NCI-H2227 treated with DMSO at 0.1 percent for 48 hours (cell line): ENCODE measurements at places on chromosomes 4 and X.

GRCh38 chrX:47941423-47941822 is 62.4 kb downstream of the ZNF182 start:
- DNase-seq: no peak

DNA sequence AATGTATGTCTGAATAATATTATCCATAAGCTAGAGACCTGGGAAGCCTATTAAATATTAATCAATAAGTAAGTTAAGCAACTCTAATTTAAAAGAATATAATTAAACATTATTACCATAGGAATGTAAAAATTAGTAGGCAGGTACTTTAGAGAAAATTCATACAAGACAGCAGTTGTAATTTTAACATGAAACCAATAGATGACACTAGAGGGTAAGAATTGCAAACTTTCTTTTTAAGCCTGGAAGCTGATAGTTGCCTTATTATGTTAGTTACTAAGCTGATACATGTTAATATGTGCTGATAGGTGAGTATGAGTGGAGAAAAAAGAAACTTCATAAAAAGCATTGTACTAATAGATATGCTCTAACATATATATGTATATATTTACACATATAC is 1157.4 kb downstream of the FAM133A start:
- no peak for DNase-seq

GRCh38 chrX:143768976-143769375 is 48.4 kb upstream of the SPANXN2 start:
- DNase-seq: no peak

- no peak for DNase-seq
Measured at GRCh38 chr4:163587867-163588266, 93.4 kb downstream of the TMA16 start.

- no peak for DNase-seq
Measured at GRCh38 chrX:153514259-153514658, 3.2 kb upstream of the ATP2B3 start.

GRCh38 chrX:136475236-136475635 is 12.5 kb upstream of the BRS3 start:
- DNase-seq: no peak

DNA sequence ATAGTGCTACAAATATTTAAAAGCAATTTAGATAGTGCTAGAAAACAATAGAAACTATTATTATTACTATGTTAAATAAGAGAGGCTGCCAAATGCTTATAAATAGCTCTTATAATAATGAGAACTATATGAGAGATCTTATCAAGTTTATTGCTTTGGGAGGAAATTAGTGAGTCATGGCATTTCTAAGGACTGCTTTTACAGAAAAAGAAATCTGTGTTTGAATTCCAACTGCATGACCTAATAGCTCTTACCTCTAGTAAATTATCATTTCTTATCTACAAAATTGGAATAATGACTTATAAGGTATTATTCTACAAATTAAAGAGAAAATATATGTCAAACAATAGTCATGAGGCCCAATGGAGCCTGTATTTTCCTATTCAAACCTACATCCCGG is 177.2 kb downstream of the GABRG1 start:
- DNase-seq: no peak

DNA sequence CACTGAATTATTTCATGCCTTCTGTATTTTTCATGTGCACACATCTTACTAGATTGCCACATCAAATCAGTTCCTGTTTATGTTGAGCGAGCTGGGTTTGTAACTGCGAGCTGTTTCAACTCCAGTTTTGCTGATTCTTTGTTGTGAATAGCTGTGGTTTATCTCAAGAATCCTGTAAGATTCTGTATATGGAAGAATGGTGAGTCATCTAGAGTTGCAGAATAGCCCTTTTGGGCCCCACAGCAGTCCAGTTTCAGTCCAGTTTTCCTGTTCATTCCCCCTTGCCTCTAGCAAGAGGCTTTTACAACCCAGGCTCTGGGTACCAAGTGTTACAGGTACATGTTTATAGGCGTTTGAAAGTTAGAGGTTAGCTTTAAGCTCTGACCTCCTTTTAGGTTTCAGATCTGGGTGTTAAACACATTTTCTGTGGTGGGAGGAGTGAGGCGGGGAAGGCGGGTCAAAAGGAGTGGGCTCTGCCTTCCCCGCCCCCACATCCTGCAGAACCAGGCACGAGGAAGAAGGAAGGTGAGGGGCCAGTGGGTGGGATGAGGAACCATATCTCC is 32.7 kb downstream of the TBC1D14 start:
- DNase-seq: no peak

DNA sequence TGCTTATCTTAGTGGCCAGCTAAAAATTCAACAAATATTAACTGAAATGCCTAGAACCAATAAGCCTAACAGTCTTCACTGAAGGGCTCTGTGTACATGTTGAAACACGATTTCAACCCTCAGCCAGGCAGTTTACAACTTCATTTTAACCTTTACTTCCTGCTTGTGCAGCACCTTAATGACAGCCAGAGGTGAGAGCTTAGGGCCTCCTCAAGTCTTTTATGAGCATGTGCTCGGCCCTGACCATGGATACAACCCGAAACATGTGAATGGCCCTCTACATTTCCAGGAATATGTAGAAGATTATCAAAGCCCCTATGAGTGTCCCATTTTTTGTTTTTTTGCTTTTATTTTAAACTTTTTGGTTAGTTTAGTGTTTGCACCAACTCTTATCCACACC is 88.3 kb downstream of the MSN start:
- DNase-seq: no peak

DNA sequence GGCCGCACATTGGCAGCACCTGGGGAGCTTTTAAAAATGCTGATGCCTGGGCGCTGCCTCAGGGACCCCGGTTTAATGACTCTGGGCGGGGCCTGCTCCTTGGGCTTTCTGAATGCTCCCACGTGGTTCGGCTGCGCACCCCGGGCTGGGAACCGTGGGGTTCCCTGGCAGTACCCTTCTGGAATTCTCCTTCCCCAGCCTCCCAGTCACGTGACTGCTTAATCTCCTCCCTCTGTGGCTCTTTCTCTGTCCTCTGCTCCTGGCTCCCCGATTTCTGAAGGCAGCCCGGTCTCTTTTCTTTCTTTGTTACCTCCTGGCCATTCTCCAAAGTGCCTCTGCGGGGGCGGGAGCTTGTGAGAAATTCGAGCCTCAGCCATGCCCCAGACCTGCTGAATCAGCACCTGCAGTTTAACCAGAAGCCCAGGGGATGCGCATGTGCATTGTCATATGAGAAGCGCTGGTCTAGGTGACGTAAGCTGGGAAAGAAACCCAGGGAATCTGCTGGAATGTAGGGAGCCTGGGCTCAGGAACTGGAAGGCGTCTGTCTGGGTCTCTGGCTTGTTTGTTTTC is 16.6 kb downstream of the CLCN4 start:
- DNase-seq: no peak

DNA sequence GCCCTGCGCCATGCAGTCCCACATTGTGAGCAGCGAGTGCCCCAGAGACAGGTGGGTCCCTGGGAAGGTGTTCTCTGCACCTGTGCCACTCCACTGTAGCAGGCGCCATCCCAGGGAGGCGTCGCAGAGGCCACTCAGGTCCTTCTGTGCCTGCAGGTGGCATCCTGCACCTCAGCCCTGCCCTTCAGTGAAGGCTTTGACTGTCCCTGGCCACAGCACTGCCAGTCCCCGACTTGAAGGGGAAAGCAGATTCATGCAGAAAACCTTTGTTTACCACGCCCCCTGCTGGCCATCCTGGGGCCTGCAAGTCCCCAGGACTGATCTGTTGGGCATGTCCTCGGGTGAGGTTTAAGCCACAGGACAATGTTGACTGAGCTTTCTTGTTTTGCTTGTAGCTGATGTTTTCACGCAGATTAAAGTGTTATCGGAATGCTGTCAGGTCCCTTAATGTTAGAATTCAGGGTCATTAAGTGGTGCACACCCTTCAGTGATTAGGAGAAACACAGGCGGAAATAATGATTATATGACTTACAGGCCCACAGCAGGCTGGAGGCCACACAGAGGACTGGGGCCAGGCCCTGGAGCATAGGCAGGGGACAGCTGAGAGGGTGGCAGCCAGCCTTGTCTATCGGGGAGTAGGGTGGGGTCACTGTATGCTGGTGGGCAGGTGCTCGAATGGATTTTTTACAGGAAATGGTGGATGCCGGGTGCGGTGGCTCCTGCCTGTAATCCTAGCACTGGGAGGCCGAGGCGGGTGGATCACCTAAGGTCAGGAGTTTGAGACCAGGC is 5.0 kb downstream of the TACC3 start:
- DNase-seq: peak; percentile 36

GRCh38 chr4:10253765-10254164 is 137.2 kb upstream of the WDR1 start:
- no peak for DNase-seq

GRCh38 chrX:11040405-11040804 is 70.7 kb upstream of the HCCS start:
- no peak for DNase-seq

- DNase-seq: no peak
Measured at GRCh38 chrX:118698516-118699170, 28.8 kb upstream of the IL13RA1 start.

GRCh38 chr4:77861495-77861894 is 1.1 kb upstream of the MRPL1 start:
- no peak for DNase-seq

DNA sequence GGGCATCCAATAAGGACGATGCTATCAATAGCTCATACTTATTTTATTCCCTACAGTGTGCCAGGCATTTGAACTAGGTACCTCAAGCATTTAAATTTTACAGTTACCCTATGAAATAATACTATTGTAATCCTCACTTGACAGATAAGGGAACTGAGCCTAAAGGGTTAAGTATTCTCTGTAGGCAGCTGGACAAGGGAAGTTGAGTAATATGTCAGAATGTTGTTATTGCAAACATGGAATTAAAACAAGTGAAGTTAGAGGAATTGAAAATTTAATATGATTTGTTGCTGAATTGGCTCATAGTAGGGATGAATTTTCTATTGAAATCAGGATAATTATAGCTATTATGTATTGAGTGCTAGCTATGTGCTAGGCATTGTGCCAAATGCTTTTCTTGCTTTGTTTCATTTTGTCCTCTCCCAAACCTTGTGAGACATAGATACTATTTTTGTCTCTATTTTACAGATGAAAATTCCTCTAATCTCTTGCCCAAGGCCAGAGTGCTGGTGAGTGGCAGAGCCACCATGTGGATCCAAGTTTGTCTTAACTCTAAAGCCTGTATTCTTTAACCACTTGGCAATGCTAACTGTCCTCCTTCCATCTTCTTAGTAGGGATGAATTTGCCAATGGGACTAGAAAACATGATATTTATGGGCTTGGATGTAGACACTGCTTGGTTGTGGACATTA is 58.1 kb downstream of the TMEM164 start:
- no peak for DNase-seq

GRCh38 chr4:152536545-152537182 is 772 bp upstream of the FBXW7 start:
- DNase-seq: no peak

- DNase-seq: no peak
Measured at GRCh38 chr4:79907001-79907400, 166.0 kb downstream of the ANTXR2 start.

DNA sequence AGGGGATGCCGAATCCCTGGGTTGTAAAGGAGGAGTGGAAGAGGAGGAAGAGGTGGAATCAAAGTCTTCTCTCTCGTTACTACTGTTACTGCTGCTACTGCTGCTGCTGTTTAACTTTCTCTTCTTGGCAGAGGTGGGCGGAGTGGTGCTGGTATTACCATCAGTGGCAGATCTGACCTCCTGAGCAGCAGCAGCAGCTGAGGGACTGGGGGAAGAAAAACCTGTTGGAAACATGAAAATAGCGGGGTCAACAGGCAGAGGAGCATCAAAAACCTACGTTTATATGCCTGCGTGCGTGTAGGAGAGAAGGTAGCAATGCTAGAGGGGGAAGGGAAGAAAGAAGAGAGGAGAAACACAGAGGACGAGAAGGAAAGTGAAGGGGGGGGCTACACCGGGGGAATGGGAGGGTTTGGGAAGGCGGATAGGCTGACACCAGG is 339 bp downstream of the CUL4B start:
- peak; percentile 79 for DNase-seq

DNA sequence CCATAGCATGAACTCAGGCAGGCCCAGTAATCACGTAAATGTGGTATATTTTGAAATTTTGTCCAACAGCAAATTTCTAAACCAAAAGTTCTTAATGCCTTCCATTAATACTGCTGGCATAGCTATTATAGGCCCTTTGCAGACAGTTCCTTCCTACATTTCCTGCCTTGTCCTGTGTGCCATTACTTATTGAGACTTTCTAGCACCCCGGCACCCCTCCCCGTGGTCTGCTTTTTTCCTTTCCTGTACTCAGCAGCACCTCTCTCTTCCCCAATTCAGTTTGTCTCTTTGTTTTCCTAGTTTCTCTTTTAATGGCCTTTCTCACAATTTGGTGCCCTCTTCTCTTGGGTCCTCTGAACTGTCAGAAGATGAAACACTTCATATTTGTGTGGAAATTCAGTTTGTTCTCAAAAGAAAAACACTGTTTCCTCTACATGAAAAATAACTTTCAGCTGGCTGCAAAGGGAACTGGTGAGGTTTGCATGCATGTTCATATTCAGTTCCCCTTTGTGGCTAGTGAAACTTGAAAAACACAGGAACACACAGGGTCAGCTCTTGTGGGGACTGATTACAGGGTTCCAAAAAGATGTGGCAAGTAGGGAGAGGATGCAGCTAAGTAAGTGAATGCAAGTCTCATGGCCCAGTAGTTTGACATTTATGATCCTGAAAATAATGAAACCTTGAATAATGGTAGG is 17.1 kb downstream of the GPR34 start:
- no peak for DNase-seq

- no peak for DNase-seq
Measured at GRCh38 chrX:94854251-94854650, 1180.2 kb downstream of the FAM133A start.

DNA sequence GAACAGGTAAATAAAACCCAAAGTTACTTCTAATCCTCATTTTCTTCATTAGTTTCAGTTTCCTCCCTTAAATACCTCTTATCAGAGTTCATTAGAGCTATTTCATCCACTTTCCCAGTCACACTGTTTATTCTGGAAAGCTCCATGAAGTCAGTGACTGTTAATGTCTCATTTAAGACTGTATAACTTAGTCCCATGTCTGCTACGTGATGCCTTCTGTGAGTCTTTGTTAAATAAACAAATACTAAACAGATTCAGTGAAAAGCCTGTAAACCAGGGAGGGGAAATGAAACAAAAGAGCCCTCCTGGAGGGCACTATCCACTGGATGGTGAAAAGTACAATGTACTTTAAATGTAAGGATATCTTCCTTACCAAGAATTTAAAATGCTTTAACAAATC is 24.7 kb downstream of the ACE2 start:
- no peak for DNase-seq

GRCh38 chrX:24241822-24242648 is 71.8 kb downstream of the SUPT20HL2 start:
- DNase-seq: peak; percentile 14
